ENCODE measurements at places on chromosomes 11 and 22. TPM values are rescaled to one million over a fixed set of nuclear protein-coding genes. Genes with fewer than 3 reads are reported as not detected.

DNA sequence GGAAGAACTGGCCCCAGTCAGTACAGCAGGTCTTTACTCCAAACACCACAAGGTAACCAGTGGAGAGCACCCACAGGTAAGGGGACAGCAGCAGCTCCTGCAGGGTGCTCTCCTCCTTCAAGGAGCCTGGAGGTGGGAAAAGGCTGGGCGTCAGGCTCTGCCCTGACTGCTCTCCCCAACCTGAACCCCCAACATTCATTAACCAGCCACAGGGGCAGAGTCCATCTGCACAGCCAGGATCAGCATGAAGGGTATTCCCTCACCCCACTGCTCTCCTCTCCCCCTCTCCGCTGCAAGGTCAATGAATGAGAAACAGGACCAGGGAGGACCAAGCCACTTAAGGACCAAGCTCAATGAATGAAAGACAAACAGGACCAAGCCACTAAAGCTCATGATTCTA is 3.7 kb downstream of the SLC37A4 start:
- no peak for DNase-seq
- no peak overlapping the region for H3K27ac ChIP-seq
- H3K36me3 ChIP-seq = peaks cover 6% of the 10 kb centered on the region
- H3K27me3 ChIP-seq = no peaks in the 10 kb centered on the region
- no peak overlapping the region for H3K4me3 ChIP-seq
- peaks cover 5% of the 10 kb centered on the region for H3K4me1 ChIP-seq

- no peak overlapping the region for H3K4me3 ChIP-seq
- peaks cover 34% of the 10 kb centered on the region for H3K4me1 ChIP-seq
- no peaks in the 10 kb centered on the region for H3K36me3 ChIP-seq
- H3K27ac ChIP-seq = no peak overlapping the region
These were observed 2.9 kb upstream of the AKIP1 start for GRCh38 chr11:8908099-8908498.

- no peaks in the 10 kb centered on the region for H3K27me3 ChIP-seq
- H3K36me3 ChIP-seq = no peaks in the 10 kb centered on the region
- peaks cover 5% of the 10 kb centered on the region for H3K4me1 ChIP-seq
- DNase-seq = no peak
- H3K4me3 ChIP-seq = no peak overlapping the region
These were observed 288.1 kb downstream of the ETS1 start for GRCh38 chr11:128299132-128299726.

GRCh38 chr11:104968355-104968855 is at the start of gene CASP4:
Gene CASP4, minus strand, starts transcription at chr11:104968574. Its CDS starts 49 bp downstream, at chr11:104968525.
- peak within 1 kb of the TSS; percentile 23 for H3K27ac ChIP-seq
- peak; percentile 73 for DNase-seq
- peak within 1 kb of the TSS; percentile 65 for H3K4me3 ChIP-seq
- no peaks in the 10 kb centered on the region for H3K4me1 ChIP-seq

The PARVA gene
- total RNA-seq = 106 TPM

The HOATZ gene
- 0.43 TPM for total RNA-seq
